Spinal cord (tissue), 10 donors: ENCODE measurements at places on chromosomes 12 and 14. TPM values are rescaled to one million over a fixed set of nuclear protein-coding genes. Genes with fewer than 3 reads are reported as not detected.

Gene AMDHD1
- polyA plus RNA-seq, result 0.87 TPM

Gene P2RX7
- 19.9 TPM for polyA plus RNA-seq

Gene DPF3
- 13.9 TPM for polyA plus RNA-seq

Gene FGD6
- 6.1 TPM for polyA plus RNA-seq

Gene MRPL42
- 45.5 TPM for polyA plus RNA-seq

Gene TMEM117
- polyA plus RNA-seq, result 15.8 TPM

Gene LRRC10
- polyA plus RNA-seq, result not detected

Gene UTP20
- polyA plus RNA-seq, result 8.6 TPM

Gene HHIPL1
- 5.1 TPM for polyA plus RNA-seq

Gene G2E3
- polyA plus RNA-seq, result 19.4 TPM

Gene STXBP6
- 24.5 TPM for polyA plus RNA-seq

Gene GLIPR1L1
- 1.1 TPM for polyA plus RNA-seq

Gene DHH
- 4.8 TPM for polyA plus RNA-seq

Gene SLC38A6
- 17.1 TPM for polyA plus RNA-seq

Gene GALNT16
- polyA plus RNA-seq, result 60.2 TPM

Gene ZNF384
- 80.2 TPM for polyA plus RNA-seq

Gene ANO6
- 21.6 TPM for polyA plus RNA-seq

Gene TMEM119
- 12.0 TPM for polyA plus RNA-seq

Gene KRT6A
- not detected for polyA plus RNA-seq

Gene PIWIL1
- polyA plus RNA-seq, result 0.66 TPM

Gene FGF23
- polyA plus RNA-seq, result not detected

Gene REP15
- polyA plus RNA-seq, result 1.8 TPM

Gene TAPBPL
- 10.0 TPM for polyA plus RNA-seq

Gene TAS2R10
- 0.86 TPM for polyA plus RNA-seq

Gene LALBA
- not detected for polyA plus RNA-seq

Gene DHRS2
- 1.3 TPM for polyA plus RNA-seq

Gene B3GNT4
- polyA plus RNA-seq, result 7.6 TPM

Gene SLC22A17
- polyA plus RNA-seq, result 494 TPM

Gene TPPP2
- polyA plus RNA-seq, result 0.59 TPM

Gene CIROP
- polyA plus RNA-seq, result 0.06 TPM

Gene CFAP251
- polyA plus RNA-seq, result 8.0 TPM

Gene FOXA1
- 4.4 TPM for polyA plus RNA-seq

Gene CLEC7A
- 4.4 TPM for polyA plus RNA-seq

Gene TRPV4
- polyA plus RNA-seq, result 0.78 TPM

Gene CAPZA3
- polyA plus RNA-seq, result not detected

Gene LRRC9
- 7.3 TPM for polyA plus RNA-seq

Gene THTPA
- polyA plus RNA-seq, result 36.7 TPM

Gene CLEC1A
- polyA plus RNA-seq, result 6.3 TPM

Gene CEP170B
- 41.4 TPM for polyA plus RNA-seq

Gene KRT75
- 0.12 TPM for polyA plus RNA-seq

Gene ARMH4
- 15.4 TPM for polyA plus RNA-seq

Gene RAPGEF3
- polyA plus RNA-seq, result 21.8 TPM

Gene RASAL1
- 2.2 TPM for polyA plus RNA-seq

Gene PRKCH
- polyA plus RNA-seq, result 11.0 TPM

Gene RILPL1
- polyA plus RNA-seq, result 33.3 TPM

Gene GPR68
- 4.9 TPM for polyA plus RNA-seq

Gene WNT1
- polyA plus RNA-seq, result 2.0 TPM

Gene SLC38A4
- polyA plus RNA-seq, result 4.2 TPM

Gene RAD51B
- 7.6 TPM for polyA plus RNA-seq

Gene SLC2A14
- 0.96 TPM for polyA plus RNA-seq

Gene ARPC3
- polyA plus RNA-seq, result 219 TPM
